Activated T-cell treated with anti-CD3 and anti-CD28 coated beads for 4 hours (primary cell): ENCODE measurements at places on chromosomes 6 and 20.

GRCh38 chr6:90387383-90387775 is 90.7 kb upstream of the BACH2 start:
- DNase-seq: no peak

DNA sequence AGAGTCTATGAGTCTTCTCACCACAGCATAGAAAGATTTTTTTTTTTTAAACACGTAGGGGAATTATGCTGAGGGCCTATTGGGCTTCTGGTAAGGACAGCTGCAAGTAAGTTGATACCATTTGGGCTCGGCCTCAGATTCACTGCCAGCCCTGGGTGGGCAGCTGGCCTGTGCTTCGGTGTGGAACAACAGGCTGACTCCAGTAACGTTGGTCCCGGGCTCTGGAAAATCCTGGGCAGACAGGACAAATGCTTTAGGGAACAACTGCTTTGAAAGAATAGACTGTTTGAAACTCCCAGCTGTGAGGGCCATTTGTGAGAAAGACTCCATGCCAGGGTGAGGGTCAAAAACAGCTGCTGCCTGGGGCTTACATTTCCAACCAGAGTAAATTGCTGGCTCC is 366.5 kb downstream of the QKI start:
- no peak for DNase-seq

GRCh38 chr20:40008177-40008576 is 680.9 kb downstream of the MAFB start:
- no peak for DNase-seq

DNA sequence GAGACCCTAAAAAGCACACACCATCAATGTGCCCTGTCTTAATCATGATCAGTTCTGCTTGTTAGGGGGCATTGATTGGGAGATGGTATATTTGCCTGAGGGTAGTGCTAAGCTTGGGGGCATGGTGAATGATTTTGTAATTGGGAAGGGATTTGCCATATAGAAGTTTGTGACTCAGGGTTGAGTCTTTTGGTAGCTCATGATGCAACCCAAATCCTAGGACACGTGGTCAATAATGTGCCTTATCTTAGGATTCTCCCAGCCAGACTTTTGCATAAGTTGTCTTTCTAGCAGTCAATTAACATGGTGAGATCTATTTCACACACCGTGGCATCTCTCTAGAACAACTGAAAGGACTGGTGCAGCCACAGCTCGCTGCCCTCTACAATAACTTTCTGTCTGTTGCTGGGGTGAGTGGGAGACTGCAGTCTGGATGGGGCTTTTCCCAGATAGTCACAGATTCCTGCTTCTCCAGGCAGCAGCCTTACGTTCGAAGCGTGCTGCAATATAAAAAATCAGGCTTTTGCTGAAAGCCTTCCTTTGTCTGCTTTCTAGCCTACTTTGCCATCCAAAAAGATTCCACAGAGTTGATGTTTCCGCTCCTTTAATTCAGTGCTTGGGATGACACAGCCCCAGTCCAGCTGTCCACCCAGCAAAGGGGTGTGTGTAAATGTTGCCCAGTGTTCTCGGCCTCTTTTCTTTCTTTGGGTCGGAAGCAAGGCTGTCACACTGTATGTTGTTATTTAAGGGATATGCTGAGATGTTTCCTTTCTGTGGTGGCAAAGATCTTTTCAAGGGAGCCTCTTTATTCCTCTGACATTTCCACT is 58.9 kb downstream of the ID4 start:
- no peak for DNase-seq

GRCh38 chr6:49915035-49915434 is 48.7 kb upstream of the CRISP1 start:
- no peak for DNase-seq

DNA sequence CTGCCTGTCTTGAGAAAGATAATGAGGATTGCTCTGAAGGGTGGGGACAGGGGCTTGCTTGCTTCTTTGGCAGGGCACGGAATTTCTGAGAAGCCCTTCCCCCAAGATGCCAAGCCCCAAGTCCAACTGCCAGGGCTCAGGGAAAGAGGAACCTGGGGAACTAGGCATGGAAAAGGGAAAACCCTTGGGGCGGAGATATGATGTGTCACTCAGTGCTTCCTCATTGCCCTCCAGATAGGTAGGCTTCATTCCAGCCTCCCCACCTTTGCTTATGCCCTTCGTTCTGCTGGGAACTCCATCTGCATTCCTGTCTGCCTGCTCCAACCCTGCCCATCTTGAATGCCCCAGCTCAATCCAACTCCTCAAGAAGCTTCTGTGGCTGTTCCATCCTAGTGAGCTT is 61.2 kb downstream of the VEGFA start:
- DNase-seq: no peak

GRCh38 chr6:31246051-31246521 is 25.8 kb downstream of the HLA-C start:
- DNase-seq: no peak

GRCh38 chr20:497979-498378 is 35.6 kb upstream of the TBC1D20 start:
- DNase-seq: no peak

DNA sequence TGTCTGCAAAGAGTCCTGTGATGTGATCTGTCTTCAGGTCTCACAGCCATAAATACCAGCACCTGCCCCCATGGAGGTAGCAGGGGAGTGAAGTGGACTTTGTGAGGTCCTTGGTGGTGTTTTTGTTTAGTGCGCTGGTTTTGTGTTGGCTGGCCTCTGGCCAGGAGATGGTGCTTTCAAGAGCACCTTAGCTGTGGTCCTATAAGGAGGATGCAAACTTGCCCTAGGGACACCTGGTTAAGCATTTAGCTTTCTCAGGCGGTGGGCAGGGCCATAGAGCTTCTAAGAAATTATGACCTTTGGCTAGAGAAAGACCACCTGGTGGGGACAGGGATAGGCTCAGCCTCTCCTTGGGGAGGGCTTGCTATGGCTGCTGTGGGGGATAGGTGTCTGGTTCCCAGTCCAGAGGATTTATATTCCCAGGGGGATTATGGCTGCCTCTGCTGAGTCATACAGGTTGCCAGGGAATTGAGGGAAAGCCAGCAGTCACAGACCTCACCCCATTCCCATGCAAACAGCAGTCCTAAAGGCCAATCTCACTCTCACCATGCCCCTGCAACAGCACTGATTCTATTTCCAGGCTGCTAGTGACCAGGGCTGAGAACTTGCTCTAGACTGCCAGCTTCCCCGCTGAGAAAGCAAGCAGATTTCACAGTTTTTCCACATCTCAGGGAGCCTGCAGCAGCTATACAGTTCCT is 259.3 kb downstream of the TFAP2B start:
- no peak for DNase-seq

- no peak for DNase-seq
Measured at GRCh38 chr20:41232973-41233926, 84.3 kb downstream of the ZHX3 start.

DNA sequence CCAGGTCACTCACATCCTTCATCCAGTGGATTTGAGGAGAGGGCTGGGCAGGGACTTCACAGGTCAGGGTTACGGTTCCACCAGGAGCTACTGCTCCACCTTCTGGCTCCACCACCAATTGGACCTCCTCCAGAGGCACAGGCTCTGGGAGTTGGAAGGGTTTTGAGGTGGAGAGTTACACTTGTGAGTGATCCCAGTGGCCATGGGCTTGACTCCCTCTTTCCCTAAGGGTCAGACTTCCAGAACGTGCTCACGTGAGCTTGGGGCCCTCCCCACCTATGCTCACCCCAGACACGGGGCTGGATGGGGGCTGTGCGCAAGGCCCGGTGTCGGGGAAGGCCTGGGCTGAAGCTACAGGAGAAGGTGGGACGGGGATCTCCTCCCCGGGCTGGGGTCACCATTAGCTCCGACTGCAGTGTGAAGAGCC is 1.5 kb downstream of the AGER start:
- DNase-seq: no peak

- DNase-seq: no peak
Measured at GRCh38 chr6:10410207-10411050, 4.4 kb downstream of the TFAP2A start.

- DNase-seq: no peak
Measured at GRCh38 chr6:155126727-155127439, 131.8 kb downstream of the TIAM2 start.

GRCh38 chr20:31523361-31524283 is 9.4 kb downstream of the HM13 start:
- no peak for DNase-seq

DNA sequence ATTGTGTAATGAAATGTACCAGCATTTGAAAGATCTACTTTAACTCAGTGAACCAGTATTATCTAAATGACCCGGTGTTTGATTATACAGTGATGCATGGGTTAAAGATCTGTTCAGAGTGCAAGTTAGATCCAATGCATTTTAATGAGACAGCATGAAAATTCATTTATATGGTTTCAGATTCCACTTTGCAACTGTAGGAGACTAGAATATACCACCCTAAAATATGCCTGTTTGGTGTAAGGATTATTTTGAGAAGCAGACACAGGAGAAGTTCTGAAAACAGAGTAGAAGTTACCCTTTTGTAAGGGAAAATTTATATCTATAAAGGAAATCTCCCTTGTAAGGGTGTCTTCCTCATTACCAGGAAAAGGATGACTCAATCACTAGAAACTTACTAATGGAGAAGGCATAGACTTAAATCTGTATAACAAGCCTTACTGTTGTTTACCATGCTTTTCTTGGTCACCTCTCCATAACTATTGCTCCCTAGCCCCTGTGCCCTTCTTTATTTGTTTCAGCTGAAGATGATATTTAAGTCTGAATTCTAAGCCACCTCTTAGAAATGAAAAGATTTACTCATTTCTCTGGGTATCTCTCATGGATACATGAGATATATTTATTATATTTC is 105.4 kb downstream of the NCOA3 start:
- no peak for DNase-seq

- no peak for DNase-seq
Measured at GRCh38 chr6:132005178-132005577, 54.0 kb upstream of the CCN2 start.

- DNase-seq: no peak
Measured at GRCh38 chr6:20186981-20187380, 25.3 kb downstream of the MBOAT1 start.

DNA sequence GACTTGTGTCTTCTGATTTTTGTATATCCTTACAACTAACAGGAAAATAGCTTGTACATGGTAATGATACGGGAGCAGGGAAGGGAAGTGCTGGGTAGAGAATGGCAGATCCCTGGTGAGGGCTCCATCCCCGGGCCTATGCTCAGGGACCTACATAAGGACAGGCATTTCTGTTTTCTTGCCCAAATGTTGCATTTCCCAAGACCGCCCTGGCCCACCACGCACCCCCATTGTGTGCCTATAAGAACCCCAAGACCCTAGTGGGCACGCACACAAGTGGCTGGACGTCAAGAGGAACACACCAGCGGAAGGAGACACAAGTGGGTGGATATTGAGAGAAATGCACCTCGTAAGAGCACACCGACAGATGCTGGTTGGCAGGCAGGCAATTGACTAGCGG is 616.3 kb upstream of the MAN1A1 start:
- DNase-seq: no peak

GRCh38 chr6:27066802-27067201 is 180.7 kb upstream of the PRSS16 start:
- DNase-seq: no peak

DNA sequence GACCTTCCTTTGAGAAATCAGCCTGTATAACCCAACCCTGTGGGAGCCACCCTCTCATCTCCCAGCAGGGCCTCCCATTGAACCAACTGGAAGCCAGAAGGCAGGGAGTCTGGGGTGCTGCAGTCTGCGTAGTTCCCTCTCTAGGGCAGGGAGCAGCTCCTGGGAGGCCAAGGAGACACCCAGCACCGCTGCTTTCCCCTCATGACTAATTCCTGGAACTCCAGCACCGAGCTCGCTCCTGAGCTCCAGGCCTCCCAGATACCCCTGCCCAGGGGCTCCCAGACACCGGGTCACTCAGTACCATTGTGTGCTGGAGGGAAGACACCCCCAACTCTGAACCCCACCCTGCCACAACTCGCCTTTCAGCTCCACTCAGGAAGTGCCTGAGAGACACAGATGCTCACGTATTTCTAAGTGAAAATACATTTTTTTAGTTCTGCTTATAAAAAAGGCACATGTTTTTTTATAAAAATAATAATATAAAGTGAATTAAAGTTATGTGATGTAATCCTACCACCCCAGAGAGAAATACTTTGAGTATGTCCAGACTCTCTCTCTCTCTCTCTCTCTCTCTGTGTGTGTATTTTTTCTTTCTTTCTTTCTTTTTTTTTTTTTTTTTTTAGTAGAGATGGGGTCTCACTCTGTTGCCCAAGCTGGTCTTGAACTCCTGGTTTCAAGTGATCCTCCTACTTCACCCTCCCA is 17.5 kb downstream of the PIM1 start:
- no peak for DNase-seq

GRCh38 chr6:56480246-56480645 is 162.4 kb downstream of the DST start:
- DNase-seq: no peak

DNA sequence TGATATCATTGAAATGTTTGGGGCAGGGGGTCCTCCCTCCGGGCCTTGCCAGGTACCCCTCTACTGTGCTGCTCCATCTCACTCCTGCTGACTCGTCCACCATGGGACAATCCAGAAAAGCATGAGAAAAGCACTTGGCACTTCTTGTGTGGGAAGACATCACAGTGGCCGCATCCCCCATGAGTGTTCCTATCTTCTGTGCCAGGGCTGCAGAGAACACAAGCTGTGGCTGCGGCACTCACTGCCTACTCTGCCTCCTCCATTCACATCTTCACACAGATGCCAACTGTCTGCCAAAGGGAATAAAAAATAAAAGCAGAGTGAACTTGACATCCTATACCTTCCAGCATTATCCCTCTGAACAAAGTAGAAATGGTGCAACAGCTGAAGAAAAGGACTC is 117.4 kb upstream of the PROKR2 start:
- no peak for DNase-seq

DNA sequence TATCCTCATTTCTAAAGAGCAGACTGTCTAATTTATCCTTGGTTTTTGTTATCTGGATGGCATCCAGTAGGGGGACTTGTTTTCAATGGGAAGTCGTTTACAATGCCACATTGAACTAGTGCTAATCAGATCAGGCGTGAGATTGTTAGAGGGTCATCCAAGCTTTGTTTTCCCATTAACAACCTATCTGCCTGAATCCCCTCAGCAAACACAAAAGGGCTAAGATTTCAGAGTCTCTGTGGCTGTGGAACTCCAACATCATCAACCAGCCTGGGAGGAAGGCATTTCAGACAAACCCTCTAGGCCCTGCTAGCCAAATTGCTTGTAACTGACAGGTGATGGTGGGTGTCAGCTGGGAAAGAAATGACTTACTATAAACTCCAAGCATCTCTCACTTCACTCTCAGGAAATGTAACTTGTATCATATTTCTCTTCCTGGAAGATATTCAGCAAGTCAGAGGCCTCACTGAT is 47.7 kb downstream of the COL19A1 start:
- no peak for DNase-seq

GRCh38 chr6:7865781-7866180 is 44.8 kb downstream of the TXNDC5 start:
- DNase-seq: no peak

GRCh38 chr6:117558818-117559217 is 43.5 kb downstream of the GOPC start:
- no peak for DNase-seq

GRCh38 chr6:31636698-31637596 is 15.5 kb downstream of the BAG6 start:
- DNase-seq: no peak

GRCh38 chr6:57303931-57304681 is 13.3 kb upstream of the PRIM2 start:
- no peak for DNase-seq

GRCh38 chr6:39843305-39844020 is 51.3 kb downstream of the DAAM2 start:
- no peak for DNase-seq

- DNase-seq: no peak
Measured at GRCh38 chr20:17679941-17680835, 1.9 kb downstream of the RRBP1 start.
